ENCODE measurements at places on chromosomes 3 and 15.

DNA sequence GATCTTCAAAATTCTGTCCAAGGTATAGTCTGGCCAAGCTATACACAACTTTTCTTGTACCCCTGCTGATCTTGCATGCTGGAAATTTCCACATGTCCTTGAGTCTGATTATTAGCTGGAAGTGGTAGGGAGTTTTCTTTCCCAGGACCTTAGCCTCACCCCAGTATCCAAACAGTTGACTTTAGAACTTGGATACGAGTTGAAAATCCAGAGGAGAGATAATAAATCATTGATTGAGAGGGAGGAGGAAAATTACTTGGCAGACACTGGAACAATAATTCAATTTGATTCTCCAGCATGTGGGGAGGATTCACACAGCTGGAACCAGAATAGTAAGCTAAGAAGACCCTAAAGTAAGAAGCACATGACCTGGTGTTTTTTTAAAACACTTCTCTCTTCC is 116.4 kb downstream of the IL5RA start:
- DNase-seq, result no peak

GRCh38 chr15:58537033-58537432 is 105.2 kb downstream of the LIPC start:
- no peak for DNase-seq

DNA sequence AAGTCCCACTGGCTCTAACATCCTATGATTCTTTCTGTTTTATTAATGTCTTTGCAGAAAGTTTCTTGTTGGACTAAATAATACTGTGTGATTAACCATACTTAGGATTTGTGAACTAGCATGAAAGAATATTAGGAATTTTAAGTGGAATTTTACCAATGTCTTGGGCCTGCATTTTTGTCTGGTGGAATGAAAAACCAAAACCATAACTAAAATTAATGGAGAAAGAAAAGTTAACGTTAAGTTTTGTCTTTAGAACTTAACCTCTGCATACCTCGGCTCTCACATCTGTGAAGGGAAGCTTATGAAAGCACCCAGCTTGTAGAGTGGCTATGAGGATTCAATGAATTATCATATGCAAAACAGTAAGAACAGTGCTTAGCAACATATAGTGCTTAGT is 6.5 kb downstream of the FBN1 start:
- no peak for DNase-seq

- peak; percentile 69 for DNase-seq
Measured at GRCh38 chr3:101567528-101568317, 6.1 kb downstream of the TRMT10C start.

- DNase-seq, result no peak
Measured at GRCh38 chr3:177221744-177222143, 24.5 kb upstream of the TBL1XR1 start.

GRCh38 chr15:73826711-73827251 is 46.6 kb upstream of the TBC1D21 start:
- DNase-seq, result no peak

DNA sequence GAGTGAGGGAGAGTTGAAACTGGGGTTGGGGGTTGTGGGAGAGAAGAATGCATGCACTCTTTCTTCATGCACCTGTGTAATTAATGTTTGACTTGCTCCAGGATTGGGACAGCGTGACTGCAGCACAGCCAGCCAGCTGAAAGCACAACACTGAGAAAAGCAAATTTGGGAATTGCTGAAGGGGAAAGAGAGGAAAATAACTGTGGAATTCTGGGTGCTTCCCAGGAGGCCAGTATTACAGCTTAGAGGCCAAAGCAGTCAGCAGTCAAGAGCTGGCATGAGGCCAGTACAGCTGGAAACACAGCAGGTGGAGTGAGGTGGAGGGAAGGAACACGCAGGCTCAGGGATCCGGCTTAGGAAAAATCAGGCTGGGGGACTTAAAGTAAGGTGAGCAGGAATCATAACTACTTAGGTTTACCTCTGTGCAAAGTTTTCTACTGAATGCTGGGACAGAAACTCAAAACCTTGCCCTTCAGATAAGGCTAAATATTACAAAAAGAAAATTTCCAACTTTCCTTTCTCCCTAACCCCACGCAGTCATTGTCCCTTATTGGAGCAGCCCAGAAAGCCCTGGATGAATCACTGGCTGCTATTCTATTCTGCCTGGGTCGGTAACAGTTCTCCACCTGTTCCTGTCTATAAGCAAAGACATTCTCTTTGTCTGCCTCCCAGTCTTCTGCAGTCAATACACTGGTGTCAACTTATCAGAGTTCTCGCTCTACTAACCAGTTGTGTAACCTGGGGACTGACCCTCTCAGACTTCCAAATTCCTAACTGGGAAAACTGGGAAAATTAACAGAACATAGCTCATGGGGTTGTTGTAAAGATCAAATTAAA is 167.2 kb downstream of the MAGI1 start:
- DNase-seq, result no peak

- DNase-seq, result no peak
Measured at GRCh38 chr3:195255176-195255500, 15.8 kb downstream of the XXYLT1 start.

DNA sequence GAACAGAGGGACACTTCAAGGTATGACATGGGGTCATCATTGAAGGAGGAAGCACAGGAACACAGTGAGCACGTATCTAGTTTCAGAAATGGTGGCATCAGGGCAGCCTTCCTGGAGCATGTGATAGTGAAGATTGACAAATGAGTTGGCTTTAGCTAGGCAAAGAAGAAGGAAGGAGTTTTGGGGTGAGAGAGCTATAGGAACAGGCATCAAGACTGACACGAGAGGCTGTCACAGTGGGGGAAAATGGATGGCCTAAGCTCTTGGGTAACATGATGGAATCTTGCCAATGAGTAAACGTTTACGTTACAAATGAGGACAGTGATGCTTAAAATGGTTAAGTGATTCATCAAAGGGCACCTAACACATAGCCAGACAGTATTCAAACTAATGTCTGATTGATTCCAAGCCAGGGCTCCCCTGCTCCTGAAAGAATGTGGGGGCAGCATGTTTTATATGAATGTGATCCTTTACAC is 23.1 kb upstream of the GPR171 start:
- DNase-seq, result no peak

- no peak for DNase-seq
Measured at GRCh38 chr15:47812470-47812999, 95.2 kb downstream of the SEMA6D start.

DNA sequence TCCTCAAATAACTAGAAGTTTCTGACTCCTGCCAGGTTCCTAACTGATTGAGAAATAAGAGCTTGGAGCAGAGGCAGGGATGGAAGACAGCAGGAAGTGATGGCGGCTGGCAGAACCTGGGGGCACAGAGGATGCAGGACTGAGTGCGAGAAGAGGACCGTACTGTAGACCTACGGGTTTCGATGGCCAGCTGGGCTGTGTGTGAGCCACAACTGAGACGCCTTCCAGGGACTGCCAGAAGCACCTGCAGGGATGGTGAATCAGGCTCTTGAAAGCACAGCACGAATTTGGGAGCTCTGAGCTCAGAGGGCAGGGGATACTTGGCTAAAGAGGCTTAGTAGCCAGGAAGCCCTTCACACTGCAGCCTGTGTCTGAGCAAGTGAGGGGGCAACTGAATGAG is 165.6 kb downstream of the ABHD5 start:
- DNase-seq, result no peak
